ENCODE measurements at places on chromosomes 4 and X.

DNA sequence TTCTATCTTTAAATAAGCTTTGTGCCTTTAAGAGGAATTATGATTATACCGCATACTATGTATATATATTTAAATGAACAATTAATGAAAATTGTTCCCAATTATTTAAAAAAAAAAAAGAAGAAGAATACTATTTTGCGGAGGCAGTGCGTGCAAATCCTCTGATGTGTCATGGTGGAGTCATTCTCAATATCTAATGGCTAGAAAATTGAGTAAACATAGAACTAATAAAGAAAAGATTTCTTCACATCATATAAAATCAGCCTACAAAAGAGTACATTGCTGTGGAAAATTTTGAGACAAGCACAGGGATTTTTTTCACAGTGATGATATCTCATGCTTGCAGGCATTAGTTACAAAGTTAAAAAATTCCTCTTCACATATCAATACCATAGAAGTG lies 2.6 kb upstream of the EREG start:
- no peak for DNase-seq

DNA sequence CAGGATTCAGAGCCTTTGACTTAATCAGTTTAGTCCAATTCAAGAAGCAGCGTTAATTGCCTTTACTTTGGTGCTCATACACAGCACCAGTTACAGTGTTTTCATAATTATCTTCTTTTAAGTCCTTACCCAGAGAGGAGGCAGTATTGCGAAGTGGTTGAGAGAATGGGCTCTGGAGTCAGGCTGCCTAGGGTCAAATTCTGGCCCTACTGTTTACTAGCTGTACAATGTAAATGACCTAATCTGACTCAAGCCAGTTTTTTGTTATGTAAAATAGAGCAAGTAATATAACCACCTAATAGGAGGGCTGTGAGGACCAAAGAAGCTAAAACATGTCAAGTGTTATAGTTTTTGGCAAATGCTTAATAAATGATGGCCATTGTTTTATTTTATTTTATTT lies 27.6 kb downstream of the WDR44 start:
- DNase-seq, result no peak

DNA sequence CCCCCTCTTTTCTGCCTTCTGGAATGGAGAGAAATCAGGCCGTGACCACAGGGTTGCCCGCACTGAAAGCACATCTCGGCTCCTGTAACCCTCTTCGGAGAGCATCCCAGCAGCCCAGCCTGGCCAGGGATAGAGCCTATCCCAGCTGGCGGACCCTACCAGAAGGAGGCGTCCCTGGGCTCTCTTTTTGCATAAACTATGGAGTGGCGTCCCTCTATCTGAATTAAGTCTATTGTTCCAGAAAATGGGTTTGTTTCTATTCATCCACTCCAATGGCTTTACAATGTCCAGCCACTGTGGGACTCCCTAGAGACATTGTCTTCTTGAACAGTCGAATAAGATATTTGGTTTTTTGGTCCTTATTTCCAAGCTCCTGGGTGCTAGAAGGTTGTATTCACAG lies 689 bp upstream of the NHSL2 start:
- peak; percentile 20 for DNase-seq

- no peak for DNase-seq
Observed at GRCh38 chr4:53674903-53675302, 83.6 kb upstream of the LNX1 start.

- no peak for DNase-seq
Observed at GRCh38 chr4:82753725-82754410, 44.7 kb downstream of the SCD5 start.
